CD4-positive, alpha-beta T cell treated with Interleukin-15 for 4 hours (primary cell): ENCODE measurements at places on chromosomes 12 and 14.

DNA sequence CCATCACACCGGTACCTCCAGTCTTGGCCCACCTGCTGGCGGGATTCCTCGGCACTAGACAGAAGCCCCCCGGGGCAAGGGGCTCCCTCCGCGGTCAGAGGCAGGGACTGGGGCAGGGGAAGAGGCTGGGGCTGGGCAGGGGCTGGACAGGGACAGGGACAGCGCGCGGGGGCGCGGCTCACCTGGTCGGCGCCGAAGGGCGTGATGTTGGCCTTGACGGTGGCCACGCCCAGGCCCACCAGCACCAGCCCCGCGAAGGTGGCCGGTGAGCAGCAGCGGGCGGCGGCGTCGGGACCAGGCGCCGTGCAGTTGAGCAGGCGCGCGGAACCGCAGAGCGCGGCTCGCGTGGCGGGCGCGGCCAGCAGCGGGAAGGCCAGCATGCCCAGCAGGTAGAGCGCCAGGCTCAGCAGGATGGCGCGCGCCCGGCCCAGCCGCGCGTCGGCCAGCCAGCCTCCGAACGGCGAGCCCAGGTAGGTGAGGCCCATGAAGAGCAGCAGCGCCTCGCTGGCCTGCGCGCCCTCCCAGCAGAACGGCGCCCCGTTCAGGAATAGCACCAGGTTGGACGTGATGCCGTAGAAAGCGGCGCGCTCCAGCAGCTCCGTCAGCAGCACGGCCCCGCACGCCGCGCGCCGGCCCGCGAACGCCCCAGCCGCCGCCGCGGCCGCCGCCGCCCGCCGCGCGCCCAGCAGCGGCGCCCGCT is 392 bp downstream of the SLC15A4 start:
- DNase-seq = no peak

- DNase-seq = no peak
Observed at GRCh38 chr14:76830556-76830955, 4.3 kb downstream of the LRRC74A start.

- no peak for DNase-seq
Observed at GRCh38 chr12:51643951-51644350, 52.9 kb downstream of the SCN8A start.

- no peak for DNase-seq
Observed at GRCh38 chr12:6553051-6553868, 2.6 kb downstream of the IFFO1 start.

GRCh38 chr12:7042842-7043241 is 17.7 kb upstream of the C1S start:
- peak; percentile 17 for DNase-seq

- no peak for DNase-seq
Observed at GRCh38 chr12:27616356-27617142, 79.7 kb upstream of the REP15 start.

DNA sequence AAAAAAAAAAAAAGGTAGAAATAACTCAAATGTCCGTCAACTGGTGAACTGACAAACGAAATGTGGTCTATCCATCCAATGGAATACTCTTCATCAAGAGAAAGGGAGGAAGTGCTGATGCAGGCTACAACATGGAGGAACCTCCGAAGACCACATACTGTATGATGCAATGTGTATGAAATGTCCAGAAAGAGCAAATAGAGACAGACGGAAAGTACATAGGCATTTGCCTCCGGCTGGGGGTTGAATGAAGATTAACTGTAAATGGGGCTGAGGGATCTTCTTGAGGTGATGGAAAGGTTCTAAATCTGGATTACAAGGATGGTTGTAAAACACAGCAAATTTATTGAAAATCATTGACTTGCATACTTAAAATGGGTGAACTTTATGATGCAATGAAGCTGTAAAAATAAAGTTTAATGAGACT is 35.4 kb downstream of the DLK1 start:
- no peak for DNase-seq

GRCh38 chr14:100052819-100053218 is 12.4 kb upstream of the EVL start:
- DNase-seq = no peak

DNA sequence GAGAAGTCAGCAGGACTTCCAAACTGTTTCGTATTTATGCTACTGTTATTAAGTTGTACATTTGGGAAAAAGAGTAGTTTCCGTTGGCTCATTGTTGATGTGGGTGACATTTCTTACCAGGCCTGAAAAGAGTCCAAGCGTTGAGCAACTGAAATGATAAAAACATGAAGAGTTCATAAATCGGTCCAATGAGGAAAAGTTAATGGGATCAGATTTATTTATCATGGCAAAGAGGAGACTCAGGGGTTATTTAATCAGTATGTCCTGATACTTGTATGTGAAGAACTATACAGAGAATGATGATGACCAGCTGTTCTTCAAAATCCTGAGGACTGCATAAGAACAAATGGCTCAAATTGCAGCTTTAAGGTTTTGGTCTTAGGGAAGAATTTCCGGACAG is 7.7 kb downstream of the VRK1 start:
- DNase-seq = no peak

GRCh38 chr14:58740379-58740935 is 102.7 kb downstream of the DACT1 start:
- DNase-seq = no peak

DNA sequence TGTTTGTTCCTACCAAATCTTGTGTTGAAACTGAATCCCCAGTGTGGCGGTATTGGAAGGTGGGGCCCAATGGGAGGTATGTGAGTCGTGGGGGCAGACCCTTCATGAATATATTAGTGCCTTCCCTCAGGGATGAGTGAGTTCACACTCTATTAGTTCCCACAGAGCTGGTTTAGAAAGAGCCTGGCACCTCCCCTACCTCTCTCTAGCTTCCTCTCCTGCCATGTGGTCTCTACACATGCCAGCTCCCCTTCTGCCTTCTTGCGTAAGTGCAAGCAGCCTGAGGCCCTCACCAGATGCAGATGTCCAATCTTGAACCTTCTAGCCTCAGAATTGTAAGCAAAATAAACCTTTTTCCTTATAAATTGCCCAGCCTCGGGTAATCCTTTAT is 105.8 kb downstream of the SPTSSA start:
- no peak for DNase-seq

GRCh38 chr12:102869571-102869970 is 47.5 kb downstream of the PAH start:
- DNase-seq = no peak

- DNase-seq = no peak
Observed at GRCh38 chr14:55927028-55927427, 191.2 kb upstream of the PELI2 start.

DNA sequence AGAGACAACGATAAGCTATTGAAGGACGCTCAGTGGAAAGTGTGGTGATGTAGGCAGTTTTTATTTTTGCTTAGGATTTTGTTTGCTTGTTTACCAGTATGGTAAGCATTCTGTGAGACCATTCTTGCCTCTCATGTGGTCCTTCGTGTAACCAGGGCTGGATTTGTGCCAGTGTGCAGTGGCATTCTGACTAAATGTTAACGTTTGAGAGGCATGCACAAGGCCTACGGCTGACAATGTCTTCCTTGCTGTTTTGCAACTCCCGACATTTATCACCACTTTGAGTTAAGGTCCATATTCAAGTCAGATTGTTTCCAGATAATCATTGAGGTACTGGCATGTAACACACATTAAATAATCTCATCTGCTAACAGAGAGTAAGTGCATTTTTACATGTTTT is 102.3 kb upstream of the BCAT1 start:
- no peak for DNase-seq

DNA sequence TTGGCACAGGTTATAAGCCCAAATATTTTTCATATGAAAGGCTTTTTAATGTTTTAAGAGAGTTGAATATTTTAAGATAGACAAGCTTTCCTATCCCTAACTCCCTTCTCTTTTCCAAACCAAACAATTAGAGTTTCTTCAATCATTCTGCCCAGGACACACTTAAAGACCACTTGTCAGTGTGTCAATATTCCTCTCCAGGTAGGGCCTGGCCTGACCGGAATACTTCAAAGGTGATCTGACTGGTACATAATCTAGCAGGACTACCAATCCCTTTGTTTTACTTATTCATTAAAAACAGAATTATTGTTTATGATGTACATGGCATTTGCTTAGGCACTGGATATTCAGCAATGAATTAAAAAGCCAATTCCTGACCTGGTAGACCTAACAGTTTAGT is 24.2 kb upstream of the SNRPF start:
- no peak for DNase-seq

- no peak for DNase-seq
Observed at GRCh38 chr14:96713426-96713825, 83.8 kb upstream of the VRK1 start.

DNA sequence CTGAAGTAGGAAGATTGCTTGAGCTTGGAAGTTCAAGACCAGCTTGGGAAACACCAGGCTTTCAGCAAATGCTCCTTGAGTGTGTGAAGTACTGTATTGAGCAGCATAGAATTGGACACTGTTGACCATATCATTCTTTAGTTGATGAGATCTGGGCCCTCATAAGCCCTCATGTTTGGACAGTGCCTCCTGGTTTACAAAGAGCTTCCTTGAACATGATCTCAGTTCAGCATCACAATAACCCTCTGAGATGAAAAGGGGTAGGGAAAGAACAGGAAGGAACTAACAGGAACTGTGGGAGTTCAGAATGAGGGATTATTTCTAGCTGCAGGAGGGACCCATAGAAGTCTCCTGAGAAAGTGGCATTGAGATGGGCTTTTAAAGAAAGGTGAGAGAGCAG is 153.2 kb downstream of the C12orf75 start:
- DNase-seq = no peak

GRCh38 chr12:11776316-11776715 is 126.8 kb downstream of the ETV6 start:
- DNase-seq = no peak

DNA sequence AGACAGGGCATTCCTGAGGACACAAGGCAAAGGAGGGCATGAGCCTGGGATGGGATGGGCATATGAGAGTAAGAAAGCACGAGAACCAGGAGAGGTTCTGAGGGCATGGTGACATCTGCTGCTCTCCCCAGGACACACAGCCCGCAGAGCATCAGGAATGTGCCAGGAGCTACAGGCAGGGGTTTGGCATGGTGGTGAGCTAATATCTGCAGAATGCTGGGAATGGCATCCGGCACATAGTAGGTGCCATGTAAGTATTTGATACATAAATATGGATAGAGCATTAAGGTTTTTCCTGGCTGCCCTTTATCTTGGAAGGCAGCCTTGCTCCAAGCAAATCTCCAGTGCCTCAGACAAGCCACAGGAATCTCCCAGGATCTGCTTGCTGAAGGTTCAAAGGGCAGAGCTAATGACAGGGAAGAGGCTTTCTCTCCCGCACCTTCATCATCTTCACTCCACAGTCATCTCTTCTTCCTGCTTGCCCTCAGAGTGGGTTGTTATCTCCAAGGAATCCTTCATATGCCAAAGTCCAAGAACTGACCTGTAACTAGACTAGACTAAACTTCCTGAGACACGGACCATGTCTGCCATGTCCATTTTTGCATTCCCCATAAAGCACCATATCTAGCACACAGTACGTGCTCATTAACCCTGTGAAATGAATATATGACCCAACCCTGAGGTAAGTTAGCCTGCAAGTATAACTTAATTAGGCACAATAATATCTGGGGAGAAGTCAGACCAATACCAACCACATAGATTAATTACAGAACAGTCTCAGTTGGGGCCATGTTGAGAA is 62.0 kb upstream of the SCN8A start:
- DNase-seq = no peak

GRCh38 chr14:67644428-67644827 is 24.7 kb downstream of the ARG2 start:
- DNase-seq = no peak

DNA sequence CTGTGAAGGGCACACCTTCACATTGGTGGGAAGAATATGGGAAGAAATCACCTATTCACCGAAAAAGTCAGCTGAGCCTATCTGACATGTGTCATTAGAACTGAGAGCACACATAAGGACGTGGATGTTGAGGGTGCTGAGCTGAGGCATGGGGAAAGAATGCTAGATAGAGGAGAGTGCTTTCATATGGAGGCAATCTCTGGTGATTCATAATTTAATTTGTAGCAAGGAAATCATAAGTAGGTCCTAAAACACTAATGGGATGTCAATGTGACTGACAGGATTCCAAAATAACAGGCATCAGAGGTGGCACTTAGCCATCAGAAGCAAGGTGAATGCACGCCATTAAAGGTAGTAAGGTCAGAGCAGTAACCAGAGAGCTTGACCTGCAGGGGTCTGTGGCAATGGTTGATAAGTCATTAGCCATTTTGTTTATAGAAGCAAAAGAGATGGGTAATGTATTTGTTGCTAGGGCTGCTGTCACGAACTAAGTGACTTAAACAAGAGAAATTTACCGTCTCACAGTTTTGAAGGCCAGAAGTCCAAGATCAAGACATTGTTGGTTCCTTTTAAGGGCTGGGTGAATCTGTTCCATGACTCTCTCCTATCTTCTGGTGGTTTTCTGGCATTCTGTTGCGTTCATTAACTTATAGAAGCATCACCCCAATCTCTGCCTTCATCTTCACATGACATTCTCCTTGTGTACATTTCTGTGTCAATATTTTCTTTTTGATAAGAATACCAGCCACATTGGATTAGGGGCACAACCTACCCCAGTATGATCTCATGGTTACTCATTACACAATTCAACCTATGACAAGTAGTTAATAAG is 69.3 kb downstream of the ANKS1B start:
- no peak for DNase-seq

DNA sequence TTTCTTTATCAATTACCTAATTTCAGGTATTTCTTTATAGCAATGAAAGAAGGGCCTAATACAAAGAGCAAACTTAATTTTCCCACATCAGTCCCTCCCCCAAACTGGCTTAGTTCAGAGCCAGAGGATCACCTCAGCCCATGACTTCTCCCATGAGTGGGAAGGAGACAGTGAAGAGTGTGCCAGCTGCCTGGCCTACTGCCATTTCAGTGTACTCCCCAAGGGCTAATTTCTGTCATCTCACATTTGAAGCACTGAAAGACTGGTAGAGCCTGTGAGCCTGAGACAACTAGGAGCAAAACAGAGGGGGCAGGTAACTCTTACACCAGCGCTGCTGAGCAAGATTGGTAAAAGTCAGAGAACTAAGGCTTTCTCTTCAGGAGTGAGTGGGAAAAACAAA is 29.1 kb upstream of the ADAM20 start:
- no peak for DNase-seq

DNA sequence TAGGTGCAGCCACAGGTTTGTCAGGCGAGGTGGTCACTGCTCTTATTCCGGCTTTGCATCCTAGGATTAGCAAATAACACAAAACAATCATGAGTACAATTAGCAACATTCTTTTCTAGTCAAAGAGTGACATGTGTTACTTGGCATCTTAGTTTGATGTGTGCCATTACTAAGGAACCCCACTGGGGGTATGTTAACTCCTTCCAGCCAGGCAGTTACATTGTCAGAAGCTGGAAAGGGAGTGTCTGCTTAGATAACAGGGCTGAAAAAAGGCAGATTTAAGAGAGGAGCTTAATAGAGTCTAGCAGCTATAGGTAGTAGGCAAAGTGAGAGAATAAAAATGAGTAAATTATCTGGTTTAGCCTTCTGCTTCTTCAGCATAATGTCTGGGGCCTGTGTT is 30.5 kb upstream of the METAP2 start:
- DNase-seq = no peak
